NCI-H446 (cell line): ENCODE measurements at places on chromosomes 11 and 22.
A peak's percentile ranks its signal among the peaks of the same experiment; 100 is the strongest.

DNA sequence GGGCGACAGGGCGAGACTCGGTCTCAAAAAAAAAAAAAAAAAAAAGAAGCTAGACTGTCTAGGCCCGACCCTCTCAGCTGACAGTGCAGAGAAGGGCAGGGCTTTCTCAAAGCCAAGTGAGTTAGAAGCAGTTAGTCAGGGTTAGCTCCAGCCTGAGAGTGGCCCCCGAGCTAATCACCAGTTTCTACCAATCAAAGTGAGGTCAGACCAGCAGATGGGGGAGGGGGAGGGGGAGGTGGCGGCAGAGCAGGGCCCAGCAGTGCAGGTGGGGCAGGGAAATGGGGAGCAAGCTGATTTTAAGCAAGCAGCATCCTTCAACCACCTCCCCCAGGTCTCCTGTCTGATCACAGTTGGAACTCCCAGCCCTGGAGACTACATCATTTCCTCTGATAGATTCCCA, 55.3 kb upstream of the PRR5 start:
- no peak for DNase-seq

GRCh38 chr11:118913411-118914125, 12.2 kb downstream of the BCL9L start:
- DNase-seq, result no peak

DNA sequence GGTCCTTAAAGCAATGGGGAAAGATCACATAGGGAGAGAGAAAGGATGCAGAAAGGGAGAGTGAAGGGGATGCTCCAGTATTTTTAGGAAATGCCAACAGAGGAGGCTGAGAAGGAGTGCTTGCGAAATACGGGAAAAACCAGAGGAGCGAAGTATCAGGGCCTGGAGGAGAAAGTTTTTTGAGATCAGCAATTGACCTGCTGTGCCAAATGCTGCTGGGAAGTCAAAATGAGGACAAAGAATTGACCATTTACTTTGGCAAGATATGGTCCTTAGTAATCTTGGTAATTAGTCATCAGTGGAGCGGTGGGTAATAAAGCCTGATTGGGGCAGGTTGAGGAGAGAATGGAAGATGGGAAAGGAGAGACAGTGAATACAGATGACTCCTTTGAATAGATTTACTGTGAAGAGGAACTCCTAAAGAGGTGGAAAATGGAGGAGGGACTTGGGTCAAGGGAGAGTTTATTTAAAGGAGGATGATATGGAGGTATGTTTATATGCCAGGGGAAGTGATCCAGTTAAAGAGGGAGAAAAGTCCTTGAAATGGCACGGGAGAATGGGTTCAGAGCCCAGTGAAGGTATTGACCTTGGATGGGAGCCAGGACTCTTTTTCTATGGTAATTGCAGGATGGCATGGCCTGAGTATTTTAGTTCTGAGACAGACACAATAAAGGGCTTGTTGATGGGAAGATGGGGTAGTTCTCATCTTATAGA, 111.5 kb downstream of the PKNOX2 start:
- DNase-seq, result no peak

- DNase-seq, result no peak
Observed at GRCh38 chr11:102187416-102188151, 77.3 kb downstream of the YAP1 start.

GRCh38 chr11:11022125-11022730, 164.4 kb upstream of the ZBED5 start:
- DNase-seq, result peak; percentile 31

DNA sequence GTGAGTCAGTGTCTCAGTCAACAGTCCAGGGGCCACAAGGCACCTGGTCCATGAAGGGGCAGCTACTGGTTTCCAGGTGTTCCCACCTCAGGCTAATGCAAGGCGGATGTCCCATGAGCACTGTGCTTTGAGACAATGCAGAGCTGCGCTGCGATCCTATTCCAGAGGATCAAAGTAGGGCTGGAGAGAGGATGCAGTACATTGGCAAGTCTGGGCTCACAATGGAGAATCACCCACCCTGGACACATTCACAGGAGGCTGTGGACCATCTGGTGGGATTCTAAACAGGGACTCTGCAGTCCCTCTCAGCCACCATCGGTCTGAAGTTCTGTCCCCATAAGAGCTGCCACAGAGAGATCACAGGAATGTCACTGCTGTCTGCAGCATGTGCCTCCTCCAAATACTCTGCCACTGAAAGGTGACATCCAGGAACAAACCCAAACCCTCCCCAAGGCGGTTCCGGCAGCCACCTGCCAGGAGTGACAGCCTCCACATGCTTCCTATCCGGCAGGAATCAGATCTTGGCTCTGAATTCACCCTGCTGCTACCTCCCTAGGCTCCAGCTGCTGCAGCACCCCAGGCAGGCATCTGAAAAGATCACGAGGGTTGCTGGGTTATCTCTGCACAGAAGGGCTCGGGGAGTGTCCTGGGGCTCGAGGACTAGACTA, 45.3 kb upstream of the SERPIND1 start:
- DNase-seq, result no peak

DNA sequence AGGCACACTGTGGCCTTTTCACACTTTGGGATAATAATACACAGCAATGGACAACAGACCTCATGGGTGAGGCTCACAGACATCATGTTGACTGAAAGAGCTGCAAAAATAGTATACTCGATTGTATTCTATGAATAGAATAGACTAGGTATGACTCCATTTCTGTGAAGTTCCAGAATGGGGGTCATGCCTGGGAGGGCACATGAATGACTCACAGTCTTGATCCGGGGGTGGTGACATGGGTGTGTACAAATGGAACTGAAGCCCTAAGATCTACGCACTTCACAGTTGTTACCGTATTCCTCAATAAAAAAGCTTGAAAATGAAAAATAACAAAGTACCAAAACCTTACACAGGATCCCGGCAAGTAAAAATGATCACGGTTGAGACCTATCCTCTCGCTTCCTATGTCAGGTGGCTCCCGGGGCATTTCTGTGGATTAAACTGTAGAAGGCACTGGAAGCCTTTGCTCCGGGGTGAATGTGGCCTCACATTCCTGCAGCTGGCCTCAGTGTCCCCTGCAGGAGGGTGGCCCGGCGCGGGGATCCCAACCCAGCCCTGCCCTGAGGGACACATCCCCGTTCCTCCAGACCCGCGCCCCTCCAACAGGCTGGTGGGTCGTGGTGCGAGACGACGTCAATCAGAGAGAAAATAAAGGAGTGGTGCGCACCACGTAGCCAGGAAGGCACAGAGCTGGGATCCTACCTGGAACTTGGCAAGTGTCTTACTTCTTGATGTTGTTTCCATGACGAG, 75.9 kb downstream of the NECTIN1 start:
- no peak for DNase-seq

DNA sequence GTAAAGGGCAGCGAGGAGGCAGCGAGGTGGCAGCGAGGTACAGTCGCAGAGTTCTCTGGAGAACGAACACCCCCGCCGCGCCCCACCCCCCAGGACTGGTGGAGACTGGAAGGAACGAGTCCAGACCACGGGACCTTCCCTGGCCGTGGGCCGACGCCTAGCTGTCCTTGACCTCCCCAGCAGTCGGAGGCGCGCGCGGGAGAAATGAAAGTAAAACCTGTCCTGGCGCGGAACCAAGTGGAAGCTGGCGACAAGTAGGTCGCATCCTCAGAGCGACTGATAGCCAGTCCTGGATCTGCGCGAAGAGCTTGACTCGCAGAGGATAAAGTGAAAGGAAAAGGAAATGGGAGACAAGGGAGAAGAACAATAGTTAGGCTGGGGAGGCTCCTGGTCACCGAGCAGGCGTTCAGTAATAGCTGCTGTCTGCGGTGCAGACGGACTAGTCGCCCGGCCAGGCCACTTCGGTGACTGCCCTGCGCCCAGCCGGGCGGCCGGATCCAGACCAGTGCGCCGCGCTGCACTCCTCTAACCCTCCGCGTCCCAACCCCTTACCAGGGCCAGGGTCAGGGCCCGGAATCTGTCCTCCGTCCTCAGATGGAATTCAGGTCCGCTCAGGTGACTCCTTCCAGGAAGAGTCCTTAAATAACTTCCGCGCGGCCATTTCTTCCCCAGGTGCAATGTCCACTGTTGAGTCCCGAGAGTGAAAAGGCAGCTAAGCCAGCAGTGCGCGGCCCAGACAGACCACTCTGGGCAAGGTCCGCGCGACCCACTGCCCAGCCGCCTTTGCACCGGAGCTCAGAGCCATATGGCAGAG, 1.9 kb upstream of the ADM start:
- no peak for DNase-seq

- DNase-seq, result no peak
Observed at GRCh38 chr11:62018981-62019664, 51.7 kb upstream of the FTH1 start.

GRCh38 chr11:31422703-31423102, 53.0 kb downstream of the DNAJC24 start:
- DNase-seq, result no peak

- DNase-seq, result peak; percentile 71
Observed at GRCh38 chr11:115963156-115963555, 458.9 kb upstream of the CADM1 start.

DNA sequence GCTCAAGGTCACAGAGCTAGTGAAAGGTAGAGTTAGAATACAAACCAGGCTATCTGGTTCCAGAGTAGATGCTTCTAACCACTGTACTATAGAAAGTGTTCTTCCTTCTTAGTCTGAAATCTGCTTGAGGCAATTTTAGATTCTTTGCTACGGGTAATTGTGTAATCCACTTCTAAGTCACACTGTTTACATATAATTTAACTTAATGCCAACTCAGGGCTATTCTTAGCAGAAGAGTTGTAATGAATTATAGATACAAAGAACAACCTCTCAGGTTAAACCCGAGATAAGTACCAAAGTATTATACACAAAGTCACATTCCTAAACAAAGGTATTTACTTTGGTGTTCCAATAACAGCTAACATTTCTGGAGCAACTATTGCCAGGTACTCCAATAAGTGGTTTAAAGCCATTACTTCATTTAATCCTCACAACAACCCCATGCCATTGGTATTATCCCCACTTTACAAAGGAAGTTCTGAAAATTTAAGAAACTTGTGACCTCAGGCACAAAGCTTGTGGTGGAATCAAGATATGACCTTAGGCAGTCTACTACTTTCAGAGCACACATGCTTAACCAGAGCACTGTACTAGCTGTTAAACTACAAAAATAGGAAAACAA, 31.1 kb upstream of the DDI1 start:
- no peak for DNase-seq

GRCh38 chr11:111637885-111638284, 35.6 kb downstream of the SIK2 start:
- no peak for DNase-seq

GRCh38 chr22:26367402-26368245, 61.4 kb upstream of the ASPHD2 start:
- peak; percentile 59 for DNase-seq
